ENCODE measurements at places on chromosomes 7 and 10.

GRCh38 chr7:15399441-15399840 is 162.4 kb downstream of the AGMO start:
- no peak for DNase-seq

GRCh38 chr10:126476246-126476645 is 88.0 kb upstream of the ADAM12 start:
- no peak for DNase-seq

- DNase-seq, result no peak
Measured at GRCh38 chr10:24483701-24484100, 240.0 kb downstream of the ARHGAP21 start.

GRCh38 chr10:1449021-1449420 is 288.3 kb downstream of the ADARB2 start:
- DNase-seq, result no peak
